ENCODE measurements at places on chromosomes 3 and 15.

DNA sequence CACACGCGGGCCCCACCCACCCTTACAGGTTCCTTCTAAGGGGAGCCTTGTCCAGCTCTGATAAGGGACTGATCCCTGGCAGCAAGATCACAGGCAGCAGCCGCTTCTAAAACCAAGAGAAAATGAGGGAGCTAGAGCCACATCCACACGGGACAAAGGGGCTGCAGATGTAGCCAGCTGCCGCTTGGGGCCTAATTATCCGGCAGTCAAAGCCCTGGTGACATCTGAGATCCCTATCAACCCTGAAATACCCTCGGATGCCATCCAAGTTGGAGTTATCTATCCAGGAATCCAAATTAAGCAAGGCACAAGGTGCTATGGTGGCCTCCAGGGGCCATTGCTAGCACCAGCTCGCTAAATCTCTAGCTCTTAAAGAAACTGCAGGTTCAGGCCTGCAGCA, 248.3 kb downstream of the VPS13C start:
- DNase-seq: no peak

- no peak for DNase-seq
Observed at GRCh38 chr15:60809375-60809774, 330.4 kb upstream of the ICE2 start.

- DNase-seq: no peak
Observed at GRCh38 chr3:81699536-81700320, 61.7 kb downstream of the GBE1 start.

DNA sequence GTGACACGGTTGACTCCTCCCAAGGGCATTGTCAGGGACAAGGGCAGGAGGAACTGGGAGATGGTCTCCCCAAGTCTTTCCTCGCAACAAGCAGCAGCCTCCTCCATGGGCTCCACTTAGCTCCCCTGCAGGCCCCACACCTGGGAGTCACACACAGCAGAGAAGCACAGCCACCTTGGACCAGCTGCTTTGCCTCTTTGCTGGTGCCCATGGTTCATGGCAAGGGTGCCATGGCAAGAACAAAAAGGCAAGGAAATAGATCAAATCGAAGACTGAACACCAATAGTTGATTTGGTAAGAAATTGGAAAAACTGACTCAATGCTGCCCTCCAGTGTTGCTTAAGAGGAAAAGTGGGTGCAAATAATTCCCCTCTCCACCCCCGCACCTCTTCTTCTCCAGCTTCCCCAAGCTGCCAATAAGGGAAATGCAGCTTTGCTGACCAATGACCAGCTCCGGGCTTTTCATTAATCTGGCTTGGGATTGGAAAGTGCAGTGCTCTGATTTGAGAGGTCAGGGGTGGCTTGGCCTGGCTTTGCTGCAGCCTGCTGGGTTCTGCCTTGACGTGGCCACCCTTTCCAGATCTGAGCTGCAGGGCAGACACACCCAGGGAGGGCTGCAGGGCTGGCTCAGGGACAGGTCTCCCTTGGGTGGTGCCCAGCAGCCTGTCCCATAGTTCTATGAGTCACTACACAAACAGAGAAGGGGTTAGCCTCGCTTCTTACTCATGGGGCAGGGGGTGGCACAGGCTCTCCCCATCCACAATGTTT, 162.0 kb downstream of the KLF13 start:
- no peak for DNase-seq

DNA sequence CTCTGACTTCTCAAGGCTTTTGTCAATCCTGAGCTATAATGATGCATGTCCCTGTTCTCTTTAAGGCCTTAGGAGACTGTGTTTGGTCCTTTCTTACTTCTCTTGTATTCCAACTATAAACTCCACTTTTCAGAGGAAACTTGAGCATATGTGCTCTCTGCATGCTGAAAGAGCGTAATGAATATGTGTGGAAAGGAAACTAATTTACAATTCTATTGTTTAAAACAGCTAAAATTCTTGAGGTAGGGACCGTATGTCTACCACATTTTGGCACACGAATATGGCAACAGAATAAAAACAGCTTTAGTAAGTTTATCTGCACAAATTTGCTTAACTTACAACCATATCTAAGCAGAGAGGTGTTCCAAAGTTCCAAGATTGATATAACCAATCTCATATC, 242.0 kb upstream of the DCBLD2 start:
- DNase-seq: no peak

GRCh38 chr15:59339252-59339672, 33.4 kb downstream of the MYO1E start:
- DNase-seq: no peak

GRCh38 chr15:43283526-43283925, 16.8 kb upstream of the TGM5 start:
- no peak for DNase-seq

DNA sequence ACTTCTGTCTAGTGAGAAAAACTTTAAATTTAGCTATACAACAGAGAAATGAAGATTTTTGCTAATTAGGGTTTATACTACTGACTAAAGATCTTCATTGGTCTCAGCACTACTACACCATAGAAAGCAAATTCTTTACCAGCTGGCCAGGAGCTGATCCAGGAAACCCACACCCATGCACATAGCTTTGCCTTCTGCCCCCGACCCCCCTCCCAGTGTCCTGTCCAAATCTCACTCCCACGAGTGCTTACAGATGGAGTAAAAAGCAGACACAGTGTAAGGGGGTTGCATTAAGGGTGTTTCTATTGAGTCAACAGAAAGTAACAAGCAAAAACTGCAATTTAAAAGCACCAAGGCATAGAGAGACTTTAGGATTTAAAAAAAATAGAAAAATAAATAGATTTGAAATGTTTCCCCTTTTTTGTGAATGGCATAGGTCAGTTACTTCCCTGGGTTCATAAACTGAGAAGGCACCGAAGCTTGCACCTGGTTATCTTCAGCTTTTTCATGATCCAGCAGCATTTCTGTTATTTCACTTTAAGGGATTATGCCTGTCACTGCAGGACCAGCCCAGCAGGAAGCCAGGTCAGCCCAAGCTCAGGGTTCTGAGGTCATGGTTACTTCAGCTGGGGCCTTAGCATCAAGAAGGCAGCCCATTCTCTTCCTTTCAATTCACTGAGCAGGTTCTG, 124.3 kb downstream of the CTNNB1 start:
- DNase-seq: no peak

Data from stimulated activated CD4-positive, alpha-beta T cell treated with anti-CD3 and anti-CD28 coated beads, Interleukin-4, amount 100 ng/mL, for 4 hours (primary cell).